Activated naive CD4-positive, alpha-beta T cell treated with anti-CD3 and anti-CD28 coated beads, Interleukin-2, amount 50 U/mL, for 16 hours (primary cell): ENCODE measurements at places on chromosomes 5 and 9.

GRCh38 chr9:123282362-123283047 is 14.1 kb upstream of the STRBP start:
- DNase-seq = no peak

GRCh38 chr9:102474357-102474756 is 520.8 kb upstream of the CYLC2 start:
- DNase-seq = no peak

DNA sequence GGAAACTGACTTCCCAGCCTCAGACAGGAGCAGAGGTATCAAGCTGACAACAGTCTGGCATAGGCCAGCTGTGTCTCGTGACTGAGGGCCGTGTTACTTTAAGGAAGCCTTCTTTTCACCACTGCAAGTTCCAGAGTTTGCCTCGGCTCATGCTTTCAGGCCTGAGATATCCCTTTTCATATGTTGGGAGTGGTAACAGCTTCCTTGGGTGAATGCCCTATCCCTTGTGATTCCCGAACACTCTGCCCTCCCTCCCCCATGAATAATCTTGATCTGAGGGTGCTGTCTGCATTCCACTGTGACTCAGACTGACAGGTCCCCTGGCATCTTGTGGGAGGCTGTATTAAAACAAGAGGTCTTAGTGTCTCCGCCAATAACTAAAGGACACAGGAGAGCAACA is 49.7 kb upstream of the ARL15 start:
- DNase-seq = no peak

GRCh38 chr5:109688630-109688969 is 1.1 kb upstream of the MAN2A1 start:
- DNase-seq = no peak

- DNase-seq = no peak
Measured at GRCh38 chr9:32965999-32966722, 35.3 kb downstream of the APTX start.

DNA sequence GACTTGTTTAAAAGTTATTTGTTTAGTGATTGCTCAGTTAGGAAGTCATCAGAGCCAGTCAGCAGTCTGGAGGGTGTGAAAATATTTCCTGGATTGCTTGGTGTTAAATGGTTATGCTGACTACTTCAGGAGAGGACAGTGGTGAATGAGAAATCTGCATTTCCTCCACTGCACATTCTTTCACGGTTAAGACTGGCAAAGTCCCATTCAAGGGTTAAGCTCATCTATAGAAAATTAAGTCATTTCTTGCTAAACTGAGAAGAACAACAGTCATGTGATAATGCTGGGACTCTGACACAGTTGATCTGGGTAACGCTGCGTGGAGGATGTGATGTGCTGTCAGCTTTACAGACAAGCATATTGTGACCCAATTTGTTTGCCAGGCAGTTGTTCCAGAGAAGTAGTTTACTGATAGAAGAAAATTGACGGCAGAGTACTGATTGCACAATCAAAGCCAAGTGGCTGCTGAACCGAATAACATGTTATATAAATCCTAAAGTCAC is 80.4 kb downstream of the GRAMD2B start:
- DNase-seq = no peak

- peak; percentile 30 for DNase-seq
Measured at GRCh38 chr5:151202381-151203139, 21.3 kb downstream of the CCDC69 start.

- no peak for DNase-seq
Measured at GRCh38 chr5:151675611-151676313, 11.0 kb downstream of the SPARC start.

DNA sequence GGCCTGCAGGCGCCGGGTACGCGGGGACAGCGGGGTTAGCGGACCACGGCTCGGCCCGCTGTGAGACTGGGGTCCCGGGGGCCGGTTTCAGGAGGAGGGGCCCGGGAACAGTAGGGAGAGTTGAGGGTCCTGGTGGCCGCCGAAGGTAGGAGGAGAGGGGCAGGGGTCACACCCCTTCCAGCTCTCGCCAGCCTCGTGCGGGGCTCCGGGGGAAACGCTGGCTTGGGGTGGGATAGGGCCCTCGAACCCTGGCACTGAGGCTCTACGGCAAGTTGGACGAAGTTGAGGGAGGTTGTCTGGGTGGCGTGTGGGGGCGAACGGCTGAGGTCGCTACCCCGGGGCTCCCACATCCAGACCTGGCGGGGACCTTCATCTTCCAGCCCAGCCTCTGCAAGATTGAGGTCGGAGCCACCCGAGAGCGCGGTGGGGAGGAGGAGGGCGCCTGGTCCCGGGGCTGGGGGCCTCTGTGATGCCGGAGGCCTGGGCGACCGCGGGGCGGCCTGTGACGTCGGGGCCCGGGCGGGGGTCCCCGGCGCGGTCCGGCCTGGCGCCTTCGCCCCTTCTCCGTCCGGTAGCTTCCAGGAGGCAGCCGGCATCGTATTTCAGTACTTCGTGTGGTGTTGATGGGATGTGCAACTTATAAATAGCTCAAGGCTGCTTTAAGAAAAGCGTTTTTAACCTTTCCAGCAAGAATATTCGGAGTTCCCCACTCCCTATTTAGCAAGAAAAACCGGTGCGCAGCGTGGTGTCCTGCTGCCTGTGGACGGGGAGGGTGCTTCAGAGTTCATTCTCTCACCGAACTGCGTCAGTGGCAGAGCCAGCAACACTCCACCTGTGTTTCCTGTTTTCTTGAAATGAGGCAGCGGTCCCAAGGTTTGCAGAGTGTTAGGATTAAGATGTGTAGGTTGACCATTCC is 902 bp downstream of the HABP4 start:
- DNase-seq = peak; percentile 35

DNA sequence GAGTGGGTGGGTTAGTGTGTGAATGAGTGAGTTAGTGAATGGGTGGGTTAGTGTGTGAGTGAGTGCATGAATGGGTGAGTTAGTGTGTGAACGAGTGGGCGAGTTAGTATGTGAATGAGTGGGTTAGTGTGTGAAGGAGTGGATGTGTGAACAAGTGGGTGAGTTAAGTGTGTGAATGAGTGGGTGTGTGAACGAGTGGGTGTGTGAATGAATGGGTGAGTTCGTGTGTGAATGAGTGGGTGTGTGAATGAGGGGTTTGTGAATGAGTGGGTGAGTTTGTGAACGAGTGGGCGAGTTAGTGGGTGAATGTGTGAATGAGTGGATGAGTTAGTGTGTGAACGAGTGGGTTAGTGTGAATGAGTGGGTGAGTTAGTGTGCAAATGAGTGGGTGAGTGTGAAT is 34.0 kb downstream of the NKD2 start:
- DNase-seq = no peak

GRCh38 chr9:136629879-136630661 is 32.6 kb upstream of the EGFL7 start:
- peak; percentile 62 for DNase-seq

GRCh38 chr9:130239741-130240241 is 25.8 kb upstream of the HMCN2 start:
- peak; percentile 43 for DNase-seq

DNA sequence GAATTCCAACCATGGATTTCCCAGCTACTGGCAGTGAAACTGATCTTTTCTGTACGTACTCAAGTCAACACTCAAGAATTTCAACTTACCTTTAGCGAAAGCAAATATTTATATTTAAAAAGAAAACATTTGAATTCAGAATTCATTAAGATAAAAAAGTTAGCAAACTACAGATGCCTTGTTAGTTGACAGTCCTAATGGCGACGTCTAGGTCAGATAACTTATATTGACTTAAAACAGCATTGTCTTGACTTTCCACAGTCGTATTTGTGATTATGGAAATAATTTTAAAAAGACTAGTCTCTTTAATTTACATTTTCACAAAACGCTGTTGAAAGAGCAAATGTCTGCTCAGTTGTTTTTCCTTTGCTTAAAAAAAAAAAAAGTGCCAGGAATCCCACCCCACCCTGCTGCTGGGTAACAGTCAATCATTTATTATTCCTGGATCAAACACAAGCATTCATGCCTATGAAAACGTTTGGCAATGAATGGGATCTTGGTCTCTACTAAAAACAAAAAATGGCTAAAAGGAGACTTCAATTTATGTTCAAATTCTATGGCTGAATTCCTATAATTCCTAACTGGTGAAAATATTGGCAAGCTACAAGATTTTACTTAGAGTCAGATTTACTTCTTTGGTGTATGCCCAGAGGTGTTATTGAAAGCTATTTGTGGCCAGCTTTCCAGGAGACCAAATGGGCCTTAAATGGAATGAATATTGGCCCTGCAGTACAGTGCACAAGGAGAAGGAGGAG is 22.0 kb downstream of the OR2S2 start:
- no peak for DNase-seq

GRCh38 chr5:72947498-72947897 is 8.3 kb upstream of the FCHO2 start:
- DNase-seq = no peak

DNA sequence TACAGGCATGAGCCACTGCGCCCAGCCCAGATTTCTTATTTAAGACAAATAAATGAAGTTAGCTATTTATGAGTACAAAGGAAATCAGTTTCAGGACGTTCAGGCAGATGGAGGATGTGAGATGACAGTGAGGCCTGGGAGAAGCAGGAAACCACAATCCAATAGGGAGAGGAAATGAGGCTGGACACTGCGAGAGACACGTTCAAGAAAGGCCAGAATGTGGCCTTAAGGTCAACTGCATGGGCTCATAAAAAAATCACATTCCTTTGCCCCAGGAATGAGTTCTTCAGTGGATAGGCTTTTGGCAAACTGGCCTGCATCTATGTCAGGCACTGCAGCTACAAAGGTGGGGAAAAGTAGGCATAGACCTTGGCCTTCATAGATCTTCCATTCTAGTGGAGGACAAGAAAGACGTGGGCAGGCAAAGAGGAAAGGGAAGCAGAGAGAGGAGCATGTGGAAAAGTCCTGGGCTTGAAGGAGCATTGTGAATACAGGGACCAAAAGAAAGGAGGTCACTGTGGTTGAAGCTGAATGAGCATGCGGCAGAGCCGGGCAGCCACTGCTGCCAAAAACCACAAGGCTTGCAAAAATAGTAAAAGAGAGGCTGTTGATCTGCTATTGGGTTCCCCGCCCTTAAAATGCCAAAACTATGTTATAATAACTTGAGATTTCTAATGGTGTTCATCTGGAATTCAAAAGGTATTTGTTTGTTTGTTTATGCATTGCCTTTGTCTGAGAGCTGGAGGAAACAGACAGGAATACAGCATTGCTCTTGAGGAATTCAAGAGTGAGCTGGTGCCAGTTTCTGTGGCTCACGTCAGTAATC is 133.0 kb downstream of the GNA14 start:
- DNase-seq = no peak

DNA sequence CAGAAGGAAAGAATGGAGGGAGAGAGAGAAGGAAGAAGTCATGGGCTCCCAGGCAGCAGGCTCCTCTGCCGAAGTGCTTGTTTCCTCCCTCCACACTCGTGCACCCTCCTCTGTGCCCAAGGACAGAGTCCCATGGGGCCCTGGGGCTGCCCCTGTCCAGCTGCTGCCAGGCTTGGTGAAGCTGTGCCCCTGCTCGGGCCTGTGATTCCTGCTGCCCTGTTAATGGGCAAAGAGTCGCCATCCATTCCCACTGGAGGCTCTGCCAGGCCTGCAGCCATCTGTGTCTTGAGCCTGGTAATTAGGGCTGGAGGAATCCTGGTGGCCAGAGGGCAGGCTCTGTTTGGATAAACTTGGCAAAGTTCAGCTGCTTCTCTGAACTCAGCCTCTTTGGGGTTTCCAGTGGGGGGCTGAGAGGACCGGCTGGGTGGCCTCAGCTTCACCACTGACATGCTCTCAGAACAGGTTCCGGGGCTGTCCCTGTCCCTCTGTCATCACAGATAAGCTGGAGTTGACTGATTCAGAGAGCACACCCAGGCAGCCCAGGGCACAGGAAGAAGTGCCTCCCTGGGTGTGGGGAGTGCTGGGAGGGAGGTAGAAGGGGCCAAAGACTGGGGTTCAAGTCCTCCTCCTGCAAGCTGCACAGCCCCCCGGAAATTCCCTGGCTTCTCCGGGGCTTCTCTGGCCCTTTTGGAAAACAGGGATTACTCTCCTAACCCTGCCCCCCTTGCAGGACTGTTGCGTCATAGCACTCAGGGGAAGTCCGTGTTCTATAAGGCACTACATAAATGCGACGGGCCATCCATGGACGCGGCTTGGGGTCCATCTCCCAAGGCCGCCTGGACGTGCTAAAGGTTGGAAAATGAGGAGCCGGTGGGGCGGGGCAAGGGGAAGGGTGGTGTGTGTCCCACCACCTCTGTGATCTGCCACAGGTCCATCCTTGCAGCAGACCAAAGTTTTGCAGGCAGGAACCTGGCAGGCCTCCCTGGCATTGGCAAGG is 154.8 kb downstream of the PAX5 start:
- DNase-seq = no peak

GRCh38 chr9:6566409-6567139 is 79.0 kb downstream of the GLDC start:
- no peak for DNase-seq

DNA sequence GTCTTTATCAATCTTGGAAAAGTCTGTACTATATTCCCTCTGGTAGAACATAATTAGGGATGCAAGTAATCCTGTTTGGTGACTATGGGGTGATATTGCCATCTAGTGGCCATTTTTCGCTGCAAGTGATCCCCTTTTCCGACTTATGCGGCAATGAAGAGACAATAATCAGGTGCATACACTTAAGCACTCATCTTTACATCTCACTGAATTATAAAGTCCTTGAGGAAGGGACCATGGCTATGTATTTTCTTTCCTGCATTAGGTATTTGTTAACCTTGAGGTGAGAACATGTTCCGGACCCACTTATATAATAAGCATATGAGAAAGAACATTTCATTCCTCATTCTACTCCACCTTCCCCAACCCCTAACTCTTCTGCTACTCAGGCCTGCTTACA is 19.6 kb upstream of the LIX1 start:
- peak; percentile 27 for DNase-seq

- DNase-seq = no peak
Measured at GRCh38 chr9:113989017-113989713, 88.9 kb downstream of the AMBP start.

- DNase-seq = no peak
Measured at GRCh38 chr9:96883922-96884321, 29.6 kb upstream of the ZNF782 start.

DNA sequence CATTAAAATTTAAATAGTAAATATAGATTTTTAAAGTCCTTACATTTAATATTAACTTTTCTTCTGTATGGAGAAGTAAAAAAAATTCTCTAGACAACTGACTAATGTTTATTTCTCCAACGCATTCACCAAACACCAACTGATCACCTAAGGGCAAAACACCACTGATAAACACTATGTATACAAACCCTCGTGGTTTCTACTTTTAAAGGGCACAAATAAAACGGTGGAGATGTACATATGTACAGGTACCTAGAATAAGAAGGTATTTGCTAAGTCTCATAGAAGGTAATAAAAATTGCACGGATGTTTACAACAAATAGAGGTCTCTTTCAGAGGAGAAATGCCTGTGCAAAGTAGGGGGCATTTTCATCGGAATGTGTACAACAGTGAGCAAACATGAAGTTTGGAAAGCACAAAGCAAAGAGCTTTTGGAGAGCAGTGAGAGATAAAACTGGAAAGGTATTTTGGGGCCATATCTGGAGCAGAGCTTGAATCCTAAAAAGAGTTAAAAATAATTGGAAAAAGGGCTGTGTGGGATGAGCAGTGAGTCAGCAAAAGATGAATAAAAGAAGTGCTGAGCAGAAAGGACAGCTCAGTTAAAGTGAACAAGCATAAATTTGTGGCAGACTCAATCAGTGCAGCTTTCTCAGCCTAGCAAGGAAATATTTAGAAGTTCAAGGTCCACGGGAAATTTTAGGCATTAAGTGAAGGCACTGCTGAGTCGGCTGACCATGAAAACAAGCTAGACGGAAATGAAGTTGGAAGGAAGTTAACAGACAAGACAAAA is 160.0 kb downstream of the TMEM161B start:
- no peak for DNase-seq
